ENCODE measurements at places on chromosomes 4 and X.

DNA sequence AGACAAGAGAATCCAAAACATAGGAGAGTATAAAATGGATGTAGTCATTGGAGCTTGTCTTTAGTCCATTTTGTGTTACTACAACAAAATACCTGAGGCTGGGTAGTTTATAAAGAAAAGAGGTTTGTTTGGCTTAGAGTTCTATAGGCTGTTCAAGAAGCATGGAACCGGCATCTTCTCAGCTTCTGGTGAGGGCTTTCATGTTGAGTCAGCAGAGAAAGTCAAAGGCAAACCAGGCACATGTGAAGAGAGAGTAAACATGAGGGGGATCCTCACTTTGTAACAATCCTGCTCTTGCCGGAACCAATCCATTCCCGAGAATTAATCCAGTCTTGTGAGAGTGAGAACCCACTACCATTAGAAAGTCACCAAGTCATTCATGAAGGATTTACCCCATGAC lies 8.1 kb upstream of the HCCS start:
- no peak for DNase-seq

- peak; percentile 4 for DNase-seq
Observed at GRCh38 chrX:16934185-16934584, 12.3 kb upstream of the REPS2 start.

DNA sequence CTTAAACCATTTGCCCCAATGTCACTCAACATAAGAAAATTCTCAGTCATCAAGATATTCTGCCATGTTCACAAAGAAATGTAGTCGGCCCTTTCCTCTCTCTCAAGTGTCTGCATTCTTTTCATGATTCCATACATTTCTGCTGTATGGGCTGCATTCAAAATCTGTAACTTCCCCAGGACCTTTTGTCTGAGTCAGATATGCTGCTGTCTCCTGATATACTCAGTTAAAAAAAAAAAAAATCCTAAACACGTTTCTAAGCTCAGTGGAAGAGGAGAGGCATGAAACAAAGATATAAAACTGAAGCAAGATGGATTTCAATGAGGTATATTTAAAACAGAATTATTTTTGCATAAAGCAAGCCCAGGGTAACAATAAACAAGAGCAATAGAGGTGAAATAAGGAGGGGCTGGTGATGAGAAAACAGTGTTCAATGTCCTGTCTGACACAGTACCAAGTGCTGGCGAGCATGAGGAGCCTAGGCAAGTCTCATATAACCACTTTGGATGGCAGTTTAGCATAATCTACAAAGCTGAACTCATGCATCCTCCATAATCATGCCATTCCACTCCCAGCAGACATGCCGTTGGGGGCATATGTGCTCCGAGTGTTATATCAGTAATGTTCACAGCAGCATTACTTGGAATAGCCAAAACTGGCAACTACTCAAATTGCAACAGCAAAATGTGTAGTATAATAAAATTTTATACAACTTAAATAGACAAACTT lies 76.7 kb downstream of the MANBA start:
- no peak for DNase-seq

DNA sequence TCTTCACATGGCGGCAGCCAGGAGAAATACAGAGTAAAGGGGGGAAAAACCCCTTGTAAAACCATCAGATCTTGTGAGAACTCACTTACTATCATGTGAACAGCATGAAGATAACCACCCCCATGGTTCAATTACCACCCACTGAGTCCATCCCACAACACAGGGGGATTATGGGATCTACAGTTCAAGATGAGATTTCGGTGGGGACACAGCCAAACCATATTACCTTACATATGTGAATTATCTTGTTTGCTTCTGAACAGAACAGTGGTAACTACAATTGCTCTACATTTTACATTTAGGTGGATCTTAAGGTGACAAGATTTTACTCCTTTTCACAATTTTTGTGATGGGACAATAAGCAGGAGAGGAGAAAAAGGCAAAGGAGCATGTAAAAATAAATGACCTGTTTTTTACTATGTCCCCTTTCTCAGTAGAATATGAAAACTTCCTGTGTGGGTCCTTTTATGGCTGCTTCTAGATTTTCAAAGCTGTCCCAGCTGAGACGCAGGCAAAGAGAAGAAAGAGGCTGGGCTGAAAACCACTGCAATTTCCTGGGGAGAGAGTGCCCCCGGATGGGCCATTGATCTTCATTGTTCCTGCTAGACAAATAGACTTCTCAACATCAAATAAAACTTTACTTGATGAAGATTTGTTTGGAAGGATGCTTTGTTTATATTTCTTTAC lies 45.9 kb upstream of the PGM2 start:
- no peak for DNase-seq

DNA sequence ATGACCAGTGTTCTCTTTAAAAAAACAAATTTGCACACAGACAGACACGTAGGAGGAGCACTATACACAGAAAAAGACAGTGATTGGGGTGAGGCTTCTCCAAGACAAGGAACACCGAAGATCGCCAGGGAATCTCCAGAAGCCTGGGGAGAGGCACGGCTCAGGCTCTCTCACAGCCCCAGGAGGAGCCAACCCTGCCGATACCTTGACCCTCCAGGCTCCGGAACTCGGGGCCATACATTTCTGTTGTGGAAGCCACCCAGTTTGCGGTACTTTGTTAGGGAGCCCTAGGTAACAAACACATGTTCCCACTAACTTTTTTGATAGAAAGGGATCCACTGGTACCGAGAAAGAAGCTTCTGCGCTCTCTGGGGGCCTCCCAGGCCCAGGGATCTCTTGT lies 55.8 kb downstream of the DCTD start:
- no peak for DNase-seq

- DNase-seq, result no peak
Observed at GRCh38 chrX:37347420-37347819, 1.7 kb upstream of the PRRG1 start.

- peak; percentile 5 for DNase-seq
Observed at GRCh38 chrX:17596061-17596460, 141.2 kb upstream of the SCML1 start.
